Fibroblast of pulmonary artery (primary cell): ENCODE measurements at places on chromosomes 13 and 19.

GRCh38 chr13:82687884-82688283 lies 1194.4 kb downstream of the SLITRK1 start:
- DNase-seq: no peak

GRCh38 chr13:20230913-20231838 lies 943 bp downstream of the GJB6 start:
- DNase-seq: no peak

GRCh38 chr13:69474011-69474685 lies 633.5 kb upstream of the ATXN8OS start:
- no peak for DNase-seq

GRCh38 chr19:49677231-49677900 lies at the start of gene PRMT1:
TSS of gene PRMT1 (plus strand) at chr19:49677271. CDS start at chr19:49677281, 10 bp downstream.
- peak; percentile 21 for DNase-seq

GRCh38 chr13:31213651-31214289 lies 14.0 kb downstream of the B3GLCT start:
- DNase-seq: no peak

DNA sequence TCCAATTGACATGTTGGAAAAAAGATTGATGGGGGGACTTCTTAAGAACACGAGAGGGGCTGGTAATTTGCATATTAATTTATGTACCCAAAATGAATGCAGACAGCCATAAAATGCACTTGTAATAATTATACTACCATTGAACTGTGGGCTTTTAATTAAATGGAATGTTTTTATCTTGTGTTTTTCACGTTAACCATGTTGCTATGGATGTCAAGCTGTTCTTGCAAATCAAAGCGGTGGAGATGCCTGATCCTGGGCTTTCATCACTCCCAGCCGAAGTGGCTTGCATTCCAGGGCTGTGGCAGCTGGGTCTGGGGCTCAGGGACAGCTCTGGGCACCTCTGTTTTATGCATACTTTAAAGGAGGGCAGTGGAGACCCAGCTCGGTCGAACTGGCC lies 179.4 kb upstream of the TMTC4 start:
- no peak for DNase-seq

GRCh38 chr19:38650172-38650775 lies 2.8 kb downstream of the ACTN4 start:
- DNase-seq: no peak

DNA sequence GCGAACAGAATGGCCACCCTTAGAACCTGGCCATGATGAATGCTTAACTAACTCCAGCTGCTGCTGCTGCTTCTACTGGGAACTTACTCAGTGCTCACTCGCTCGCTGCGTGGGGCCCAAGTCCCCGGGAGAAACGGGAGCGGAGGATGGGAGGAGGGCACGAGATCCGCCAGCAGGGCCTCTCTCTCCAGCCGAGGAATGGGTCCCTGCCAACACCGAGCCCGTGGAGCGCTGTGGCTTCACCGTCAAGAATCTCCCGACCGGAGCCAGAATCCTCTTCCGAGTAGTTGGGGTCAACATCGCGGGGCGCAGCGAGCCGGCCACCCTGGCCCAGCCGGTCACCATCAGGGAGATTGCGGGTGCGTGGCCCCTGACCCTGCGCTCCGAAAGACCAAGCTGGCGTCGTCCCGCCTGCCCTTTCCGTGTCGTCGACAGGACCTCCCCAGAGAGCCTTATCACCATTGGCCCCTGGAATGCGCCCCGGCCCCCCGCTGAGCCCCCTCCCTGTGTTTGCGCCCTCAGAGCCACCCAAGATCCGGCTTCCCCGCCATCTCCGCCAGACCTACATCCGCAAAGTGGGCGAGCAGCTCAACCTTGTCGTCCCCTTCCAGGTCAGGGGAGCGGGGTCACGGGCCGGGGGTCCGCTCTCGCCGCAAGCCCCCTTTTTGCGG lies 17.8 kb upstream of the EMC10 start:
- peak; percentile 8 for DNase-seq

GRCh38 chr19:3459089-3459881 lies 21.0 kb downstream of the SMIM24 start:
- DNase-seq: peak; percentile 96

- peak; percentile 39 for DNase-seq
These were observed 490 bp downstream of the ITPKC start for GRCh38 chr19:40717325-40717879.

DNA sequence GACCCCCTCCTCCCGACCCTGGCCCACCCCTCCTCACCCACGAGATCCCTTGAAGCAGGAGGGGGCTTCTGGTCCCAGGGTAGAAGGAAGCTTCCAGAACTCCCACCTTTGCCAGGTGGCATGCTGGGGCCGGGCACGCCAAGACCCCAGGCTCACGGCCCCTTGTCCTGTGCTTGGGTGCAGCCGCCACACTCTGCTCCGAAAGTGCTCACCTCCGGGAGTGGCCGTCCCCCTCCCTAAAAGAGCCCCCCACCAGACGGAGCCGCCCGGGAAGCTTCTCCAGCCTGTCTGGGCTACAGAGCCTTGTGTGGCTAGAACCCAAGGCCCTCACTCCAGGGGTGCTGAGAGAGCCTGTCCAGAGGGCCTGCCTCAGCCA lies 1.8 kb upstream of the EFNA2 start:
- DNase-seq: no peak

- no peak for DNase-seq
These were observed 19.7 kb downstream of the NEK5 start for GRCh38 chr13:52109116-52109670.

GRCh38 chr13:103451656-103452055 lies 385.4 kb upstream of the SLC10A2 start:
- DNase-seq: no peak

GRCh38 chr19:48481846-48482639 lies 12.9 kb downstream of the CYTH2 start:
- DNase-seq: no peak

DNA sequence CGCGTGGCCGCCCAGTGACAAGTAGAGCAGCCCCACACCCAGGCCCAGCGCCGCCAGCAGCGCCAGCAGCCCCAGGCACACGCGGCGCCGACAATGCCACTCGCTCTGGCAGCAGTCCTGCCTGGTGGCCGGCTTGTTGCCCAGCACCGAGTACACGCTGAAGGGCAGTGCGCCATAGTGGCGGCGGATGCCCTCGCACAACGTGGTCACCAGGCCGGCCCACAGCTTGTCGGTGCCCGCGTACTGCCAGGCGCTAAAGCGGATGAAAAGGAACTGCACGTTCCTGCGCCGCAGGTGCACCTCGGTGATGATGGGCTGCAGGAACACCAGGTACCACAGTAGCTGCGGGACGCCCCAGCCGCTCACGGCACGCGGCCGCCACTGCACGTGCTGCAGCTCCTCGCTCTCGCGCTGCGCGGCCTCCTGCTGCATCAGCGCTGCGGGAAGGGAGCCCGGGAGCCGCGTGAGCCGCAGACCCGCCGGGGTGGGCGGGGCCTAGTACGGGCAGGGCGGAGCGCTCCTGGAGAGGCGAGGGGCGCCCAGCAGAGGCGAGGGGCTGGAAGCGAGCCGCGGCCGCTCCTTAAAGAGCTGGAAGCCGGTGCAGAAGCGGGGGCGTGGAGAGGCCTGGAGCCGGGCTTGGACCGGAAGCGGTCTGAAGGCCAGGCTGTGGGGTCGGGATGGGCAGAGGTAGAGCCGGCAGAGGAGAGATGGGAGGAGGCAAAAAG lies 7.3 kb downstream of the NKPD1 start:
- DNase-seq: peak; percentile 33

DNA sequence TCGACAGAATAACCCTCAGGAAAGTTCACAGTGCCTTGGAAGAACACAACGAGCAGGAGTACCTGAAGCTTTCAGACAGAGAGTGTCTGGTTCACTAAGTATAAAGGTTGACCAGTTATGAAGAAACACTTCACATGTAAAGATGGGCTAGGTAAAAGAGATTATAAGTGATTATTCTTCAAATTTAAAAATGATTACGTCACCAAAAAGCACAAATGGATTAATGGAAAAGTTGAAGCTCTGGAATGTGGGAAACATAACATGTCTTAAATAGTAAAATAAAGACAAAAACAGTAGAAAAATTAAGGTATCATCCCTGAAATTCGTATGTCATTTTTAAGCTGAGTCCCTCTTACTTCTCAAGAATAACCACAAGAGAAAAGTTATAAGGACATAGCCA lies 643.9 kb upstream of the KLF12 start:
- DNase-seq: no peak

GRCh38 chr13:24906268-24906667 lies 142.3 kb downstream of the RNF17 start:
- no peak for DNase-seq

GRCh38 chr13:27257648-27258253 lies 6.4 kb downstream of the RPL21 start:
- DNase-seq: no peak

DNA sequence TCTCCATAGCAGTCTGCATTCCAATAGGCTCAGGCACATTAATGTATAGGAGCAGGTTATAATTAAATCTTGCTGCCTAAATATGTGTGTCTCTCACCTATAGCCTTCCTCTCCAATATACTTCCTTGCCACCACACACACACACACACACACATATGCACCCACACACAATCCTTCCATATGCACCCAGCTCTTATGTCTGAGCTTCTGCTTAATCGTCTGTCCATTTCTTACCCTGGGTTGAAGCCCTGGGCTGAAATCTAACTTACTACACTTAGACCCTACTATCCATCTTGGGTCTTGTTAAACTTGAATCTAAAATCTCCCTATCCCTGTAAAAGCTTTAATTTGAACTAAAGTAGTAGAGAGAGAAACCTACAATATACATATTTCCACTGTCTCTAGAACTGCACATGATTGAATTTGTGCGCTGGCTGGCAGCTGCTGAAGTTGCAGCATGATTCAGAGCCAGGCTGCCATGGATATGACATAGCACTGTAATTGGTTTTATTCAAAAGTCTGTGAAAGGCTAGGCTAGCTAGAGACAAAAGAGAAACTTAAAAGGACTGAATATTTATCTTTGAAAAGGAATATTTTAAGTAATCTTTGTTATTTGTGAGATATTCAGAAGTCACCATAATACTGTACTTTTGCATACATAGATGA lies 25.7 kb upstream of the FREM2 start:
- DNase-seq: peak; percentile 28

DNA sequence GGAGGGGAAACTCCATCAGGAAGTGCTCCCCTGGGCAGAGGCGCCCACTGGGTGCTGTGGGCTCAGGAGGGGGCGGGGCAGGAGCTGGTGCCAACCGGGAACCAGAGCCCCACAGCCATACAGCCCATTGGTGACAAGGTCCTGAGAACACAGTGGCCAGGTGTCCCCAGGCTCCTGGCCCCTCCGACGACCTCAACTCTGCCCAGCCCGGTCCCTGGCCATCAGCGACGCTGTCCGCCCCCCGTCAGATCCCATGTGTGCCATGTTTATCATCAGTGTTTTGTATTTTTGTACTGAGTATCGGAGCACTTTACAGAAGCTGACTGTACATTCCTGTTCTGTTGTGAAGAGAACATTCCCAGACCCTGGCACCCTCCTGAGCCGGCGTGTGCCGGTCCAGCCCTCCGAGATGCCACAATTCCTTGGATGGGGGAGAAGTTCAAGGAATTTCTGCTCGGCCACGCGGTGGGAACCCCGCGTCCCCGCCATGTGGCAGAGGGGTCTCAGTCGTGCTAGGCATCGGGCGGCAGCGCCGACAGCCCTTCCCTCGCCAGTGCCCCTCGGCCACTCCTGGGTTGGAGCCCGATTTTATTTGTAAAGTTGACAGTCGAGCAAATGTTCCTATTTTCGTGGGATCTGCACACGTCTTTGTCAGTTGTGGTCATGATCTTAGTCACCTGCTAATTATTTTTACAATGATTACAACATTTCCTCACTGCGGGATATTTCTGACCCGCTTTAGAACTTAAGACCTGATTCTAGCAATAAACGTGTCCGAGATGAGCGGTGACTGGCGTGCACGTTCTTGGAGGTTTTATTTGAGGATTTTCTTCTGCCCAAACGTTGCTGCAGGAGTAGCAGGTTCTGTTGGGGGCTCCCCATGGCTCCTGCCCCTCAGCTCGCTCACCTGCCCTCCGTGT lies 16.9 kb downstream of the PEX11G start:
- DNase-seq: no peak

DNA sequence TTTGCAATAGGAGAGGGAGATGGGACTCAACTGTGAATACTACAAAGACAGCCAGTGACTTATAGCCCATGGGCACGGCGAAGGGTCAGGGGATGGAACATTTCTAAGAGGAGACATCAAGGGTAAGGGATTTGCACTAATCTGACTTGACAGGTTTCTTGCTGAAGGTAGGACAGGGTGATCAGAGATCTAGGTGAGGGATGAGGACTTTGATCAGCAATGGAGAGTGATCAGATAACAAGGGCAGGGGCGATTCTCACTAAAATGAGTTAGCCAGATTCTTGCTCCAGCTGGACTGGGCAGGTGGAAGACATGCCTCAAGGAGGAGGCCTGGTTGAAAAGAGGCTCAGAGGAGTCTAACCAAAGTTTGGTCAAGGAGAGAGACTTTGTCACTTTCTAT lies 209.2 kb downstream of the SLC7A1 start:
- DNase-seq: no peak

DNA sequence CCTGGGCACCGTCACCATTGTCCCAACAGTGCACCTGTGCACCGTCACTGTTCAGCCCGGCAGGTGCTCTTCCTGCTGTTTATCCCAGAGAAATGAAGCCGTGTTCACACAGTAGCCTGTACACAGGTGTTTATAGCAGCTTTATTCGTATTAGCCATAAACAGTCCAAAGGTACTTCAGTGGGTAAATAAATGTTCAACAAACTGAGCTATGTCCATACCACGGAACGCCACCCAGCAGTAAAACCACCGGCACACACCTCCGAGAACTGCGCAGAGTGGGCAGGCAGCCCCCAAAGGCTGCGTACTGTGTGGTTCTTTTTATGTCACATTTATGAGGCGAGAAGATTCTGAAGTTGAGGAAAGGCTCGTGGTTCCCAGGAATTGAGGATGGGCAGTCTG lies 44.9 kb upstream of the DCUN1D2 start:
- DNase-seq: no peak

DNA sequence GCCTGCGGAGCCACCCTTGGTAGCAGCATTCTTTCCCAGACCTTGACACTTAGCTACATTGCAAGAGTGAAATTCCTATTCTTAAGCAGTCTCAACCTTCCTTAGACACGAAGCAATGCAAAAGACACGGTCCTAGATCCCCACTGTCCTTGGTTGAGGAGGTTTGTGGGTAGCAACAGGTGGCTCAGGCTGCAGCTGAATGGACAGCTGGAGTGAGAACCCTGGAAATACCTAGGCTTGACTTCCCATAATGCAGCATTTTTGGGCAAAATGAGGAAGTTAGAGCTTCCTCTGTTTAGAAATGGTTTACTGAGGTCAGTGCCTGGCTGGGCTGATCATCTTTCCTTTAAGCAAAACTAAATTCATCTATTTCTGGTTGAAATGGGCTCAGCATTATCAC lies 296.6 kb downstream of the RFC3 start:
- DNase-seq: no peak
